ENCODE measurements at places on chromosomes 2 and 18.

DNA sequence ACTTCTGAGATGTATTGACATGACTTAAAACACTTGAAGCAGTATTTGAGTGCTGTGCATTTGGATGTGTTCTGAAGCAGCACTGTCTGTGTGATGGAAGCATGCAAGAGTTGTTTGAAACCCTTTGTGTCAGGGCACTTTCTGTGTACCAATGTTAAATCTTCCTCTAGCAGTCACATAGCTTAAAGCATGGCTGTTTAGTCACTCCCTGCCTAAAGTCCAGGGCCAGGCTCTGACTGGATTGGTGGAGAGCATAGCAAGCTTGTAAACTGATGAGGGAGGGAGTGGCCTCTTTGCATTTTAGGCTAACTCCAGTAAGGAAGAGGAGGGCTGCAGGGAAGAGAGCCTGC, 73.5 kb downstream of the MYO1B start:
- no peak for DNase-seq

GRCh38 chr18:22233266-22233665, 63.9 kb downstream of the GATA6 start:
- DNase-seq: no peak

DNA sequence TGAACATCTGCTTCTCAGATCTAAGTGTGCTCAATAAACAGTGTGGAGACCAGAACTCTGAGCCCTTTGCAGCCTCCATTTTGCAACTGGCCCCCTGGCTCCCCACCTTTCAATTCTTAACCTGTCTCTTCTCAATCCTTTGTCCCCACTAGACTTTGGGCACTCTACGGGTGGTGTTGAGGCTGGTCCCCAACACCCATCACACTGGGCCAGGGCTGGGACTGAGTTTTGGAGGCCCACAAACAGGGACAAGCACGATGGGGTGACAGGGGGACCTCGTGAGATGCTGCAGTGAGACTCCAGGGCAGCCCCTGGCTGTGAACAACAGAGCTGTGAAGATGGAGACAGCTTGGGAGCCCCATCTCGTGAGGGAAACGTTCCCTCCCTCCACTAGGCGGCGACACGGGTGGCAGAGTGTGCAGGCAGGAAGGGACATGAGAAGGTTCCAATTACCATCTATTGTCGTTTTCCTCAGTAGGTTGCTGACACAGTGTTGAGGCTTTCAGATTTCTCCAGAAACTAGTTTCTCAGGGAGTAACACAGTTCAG, 1.2 kb downstream of the ANKMY1 start:
- peak; percentile 77 for DNase-seq

- DNase-seq: peak; percentile 48
Observed at GRCh38 chr2:227460070-227460485, 11.9 kb upstream of the AGFG1 start.

DNA sequence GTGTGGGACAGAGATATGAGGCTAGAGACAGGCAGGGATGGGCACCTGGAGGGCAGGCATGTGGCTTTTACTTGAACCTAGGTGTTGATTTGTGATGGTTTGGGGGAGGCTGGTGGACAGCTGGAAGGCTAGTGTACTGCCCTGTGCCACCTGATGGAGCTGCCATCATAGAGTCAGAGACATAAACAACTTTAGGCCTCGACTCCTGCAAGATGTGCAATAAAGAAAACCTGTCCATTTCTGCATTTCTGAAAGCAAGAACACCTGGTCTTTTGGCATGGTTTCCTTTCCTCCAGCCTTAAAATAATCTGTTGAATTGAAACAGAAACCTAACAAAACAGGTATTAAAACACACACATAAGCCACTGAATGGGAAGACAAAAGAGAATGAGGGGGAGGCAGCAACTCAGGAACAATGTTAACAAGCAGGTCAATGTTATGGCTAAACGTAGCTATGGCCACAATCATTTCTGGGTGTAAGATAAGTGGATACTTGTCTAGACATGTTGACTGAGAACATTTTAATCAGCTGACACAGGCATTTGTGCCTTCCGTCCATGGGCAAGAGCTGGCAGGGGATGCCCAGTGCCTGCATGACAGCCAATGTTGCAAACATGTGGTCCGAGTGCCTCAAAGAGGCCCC, 87.8 kb downstream of the KCTD1 start:
- no peak for DNase-seq

DNA sequence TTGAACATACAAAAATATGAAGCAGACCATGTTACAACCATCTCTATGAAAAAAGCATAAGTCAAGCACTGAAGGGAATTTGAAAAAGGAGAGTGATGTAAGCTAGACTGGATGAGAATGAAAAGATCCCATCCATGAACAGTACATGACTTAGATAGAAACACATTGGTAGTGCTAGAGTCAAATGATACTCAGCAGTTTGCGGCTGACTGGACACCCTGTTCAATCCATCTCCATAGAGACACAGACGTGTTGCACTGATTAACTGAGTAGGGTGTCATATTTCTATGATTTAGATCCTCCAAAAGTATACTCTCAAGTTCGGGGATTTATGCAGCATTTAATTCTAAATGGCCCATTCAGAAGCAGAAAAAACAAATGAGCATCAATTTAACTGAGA, 674.3 kb upstream of the NRXN1 start:
- no peak for DNase-seq

DNA sequence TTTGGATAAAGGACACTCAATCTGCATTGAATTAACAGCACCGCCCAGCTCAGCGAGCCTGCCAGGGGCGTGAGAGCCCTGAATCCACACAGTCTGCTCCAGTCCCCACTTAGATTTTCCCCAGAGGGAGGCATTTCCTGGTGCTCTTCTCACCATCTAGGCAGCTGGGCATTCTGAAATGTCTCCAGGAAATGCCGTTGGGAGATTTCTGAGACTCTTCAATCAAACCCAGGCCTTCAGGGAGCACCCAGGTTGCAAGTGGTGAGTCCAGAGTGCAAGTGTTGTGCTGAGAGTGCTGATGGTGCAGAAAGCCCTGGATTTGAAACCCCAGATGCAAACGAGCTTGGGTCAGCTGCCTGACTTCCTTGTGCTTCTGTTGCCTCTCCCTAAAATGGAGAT, 23.4 kb upstream of the TMEM37 start:
- no peak for DNase-seq

DNA sequence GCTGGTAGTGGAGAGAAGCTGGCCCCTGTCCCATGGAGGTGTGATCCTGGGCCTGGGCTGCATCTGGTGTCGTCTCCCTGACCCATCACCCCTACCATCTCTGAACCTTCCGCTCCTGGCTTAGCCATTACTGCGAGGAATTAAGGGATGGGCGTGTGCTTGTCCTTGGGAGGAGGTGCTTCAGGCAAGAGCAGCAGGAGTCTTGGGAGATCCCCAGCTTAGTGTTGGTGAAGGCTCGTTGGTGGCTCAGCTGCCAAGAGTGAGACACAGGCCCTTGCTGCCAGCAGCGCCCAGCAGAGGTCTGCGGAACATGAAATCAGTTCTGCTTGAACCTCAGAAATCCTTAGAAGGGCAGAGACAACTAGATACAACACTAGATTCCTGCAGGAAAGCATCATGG, 59.9 kb upstream of the TGFA start:
- no peak for DNase-seq
